Motor neuron (in vitro differentiated cells): ENCODE measurements at places on chromosomes 7 and 10. TPM values are rescaled to one million over a fixed set of nuclear protein-coding genes. Genes with fewer than 3 reads are reported as not detected.

Gene FOXI2
- total RNA-seq, result 0.05 and 0.06 TPM in 2 replicates

- no peak for ATAC-seq
Measured at GRCh38 chr7:94272821-94273583, 121.7 kb upstream of the COL1A2 start.

Gene HMX3
- not detected in 2 replicates for total RNA-seq

Gene ENTPD1
- total RNA-seq, result 1.4 and 1.6 TPM in 2 replicates

GRCh38 chr10:112140110-112140970 lies 43.2 kb downstream of the GPAM start:
- peak; percentile 90 for ATAC-seq

Gene MRPS33
- 93.6 and 105 TPM in 2 replicates for total RNA-seq

GRCh38 chr7:81014266-81014665 lies 95.4 kb upstream of the SEMA3C start:
- ATAC-seq, result no peak

- ATAC-seq, result peak; percentile 74
Measured at GRCh38 chr10:124020981-124021815, 72.2 kb downstream of the CHST15 start.

- no peak for ATAC-seq
Measured at GRCh38 chr10:56348101-56348500, 13.0 kb downstream of the ZWINT start.

- no peak for ATAC-seq
Measured at GRCh38 chr7:27611059-27611458, 51.6 kb downstream of the HIBADH start.

GRCh38 chr7:51246258-51247245 lies 70.1 kb downstream of the COBL start:
- peak; percentile 31 for ATAC-seq

Gene GIMAP4
- 0.38 TPM in 1 of 2 replicates, not detected in the other for total RNA-seq

GRCh38 chr7:30548845-30549244 lies 44.2 kb upstream of the GGCT start:
- ATAC-seq, result peak; percentile 42

GRCh38 chr10:104127411-104127810 lies 5.4 kb downstream of the SFR1 start:
- ATAC-seq, result peak; percentile 39

Gene NPSR1
- total RNA-seq, result 50.5 and 53.7 TPM in 2 replicates

- no peak for ATAC-seq
Measured at GRCh38 chr10:73032536-73032935, 64.1 kb downstream of the P4HA1 start.
